Muscle of leg (tissue), 16 donors: ENCODE measurements at places on chromosomes 12 and 14. TPM values are rescaled to one million over a fixed set of nuclear protein-coding genes. Genes with fewer than 3 reads are reported as not detected.

GRCh38 chr12:95718772-95719171, 71.8 kb downstream of the NTN4 start:
- DNase-seq: no peak

GRCh38 chr14:69105326-69105725, 47.6 kb downstream of the DCAF5 start:
- no peak for DNase-seq

DNA sequence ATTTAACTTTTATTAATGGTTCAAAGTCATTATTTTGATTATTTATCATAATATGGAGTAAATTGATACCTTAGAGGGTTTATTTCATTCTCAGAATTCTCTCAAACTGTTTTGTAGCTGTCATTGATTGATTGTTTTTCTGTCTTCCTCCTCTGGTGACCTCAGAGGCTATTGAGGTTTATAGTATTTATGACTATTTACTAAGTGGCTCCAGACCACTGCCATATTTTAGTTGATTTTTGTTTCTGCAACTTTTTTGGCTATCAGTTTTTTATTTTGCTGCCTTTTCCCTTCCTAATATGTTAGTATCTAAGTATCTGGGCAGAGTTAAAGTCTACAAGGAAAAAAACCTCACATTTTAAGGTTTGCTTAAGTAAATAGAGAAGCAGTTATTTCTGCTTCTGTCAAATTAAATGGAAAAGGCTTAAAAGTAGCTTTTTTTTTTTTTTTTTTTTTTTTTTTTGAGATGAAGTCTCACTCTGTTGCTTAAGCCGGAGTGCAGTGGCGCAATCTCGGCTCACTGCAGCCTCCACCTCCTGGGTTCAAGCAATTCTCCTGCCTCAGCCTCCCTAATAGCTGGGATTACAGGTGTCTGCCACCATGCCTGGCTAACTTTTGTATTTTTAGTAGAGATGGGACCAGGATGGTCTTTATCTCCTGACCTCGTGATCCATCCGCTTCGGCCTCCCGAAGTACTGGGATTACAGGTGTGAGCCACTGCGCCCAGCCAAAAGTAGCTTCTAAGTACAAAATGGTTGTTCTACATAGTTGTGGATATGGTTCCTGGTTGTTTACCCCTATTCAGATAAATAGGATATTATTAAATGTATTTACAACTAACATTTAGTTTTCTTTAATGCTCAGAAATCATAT, 8.2 kb downstream of the MDM2 start:
- no peak for DNase-seq

The ITGA5 gene
- 125 TPM for polyA plus RNA-seq
